Myometrial cell (primary cell): ENCODE measurements at places on chromosomes 4 and X. TPM values are rescaled to one million over a fixed set of nuclear protein-coding genes. Genes with fewer than 3 reads are reported as not detected.

The TMSB15C gene
- 0.35 and 3.2 TPM in 2 replicates for total RNA-seq

The OPRPN gene
- not detected in 2 replicates for total RNA-seq

The TRPC5OS gene
- not detected in 2 replicates for total RNA-seq

The EGF gene
- total RNA-seq: under 0.01 and 1.9 TPM in 2 replicates

The PAPSS1 gene
- 50.5 and 56.4 TPM in 2 replicates for total RNA-seq

The GALNTL6 gene
- total RNA-seq: not detected in 2 replicates

The NDNF gene
- total RNA-seq: not detected in 2 replicates

The KLHL34 gene
- total RNA-seq: not detected in 2 replicates
